ENCODE measurements at places on chromosomes 3 and 15. TPM values are rescaled to one million over a fixed set of nuclear protein-coding genes. Genes with fewer than 3 reads are reported as not detected.
A peak's percentile ranks its signal among the peaks of the same experiment; 100 is the strongest.

GRCh38 chr3:1532935-1533606 is 440.2 kb downstream of the CNTN6 start:
- no peak overlapping the region for H3K4me3 ChIP-seq
- DNase-seq: no peak
- H3K27ac ChIP-seq: no peak overlapping the region
- H3K27me3 ChIP-seq: no peaks in the 10 kb centered on the region
- no peaks in the 10 kb centered on the region for H3K4me1 ChIP-seq

DNA sequence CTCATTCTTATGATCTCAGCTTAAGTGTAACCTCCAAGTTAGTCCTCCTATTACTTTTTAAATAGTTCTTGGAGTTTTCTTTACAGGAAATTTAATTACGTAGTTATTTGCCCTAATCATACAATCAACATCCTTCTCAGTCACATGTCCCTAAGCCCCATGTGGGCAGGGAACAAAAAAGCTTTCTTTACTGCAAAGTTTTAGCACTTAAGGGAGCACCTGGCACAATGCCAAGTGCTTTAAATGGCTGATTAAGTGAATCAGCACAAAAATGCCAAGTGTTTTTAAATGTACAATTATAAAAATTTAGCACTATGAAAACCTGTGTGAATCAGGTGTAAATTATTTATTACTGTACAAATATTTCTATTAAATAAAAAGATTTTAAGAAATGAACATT is 445.3 kb downstream of the C3orf38 start:
- no peak overlapping the region for H3K27ac ChIP-seq
- H3K36me3 ChIP-seq: no peaks in the 10 kb centered on the region
- DNase-seq: no peak
- H3K4me3 ChIP-seq: no peak overlapping the region

DNA sequence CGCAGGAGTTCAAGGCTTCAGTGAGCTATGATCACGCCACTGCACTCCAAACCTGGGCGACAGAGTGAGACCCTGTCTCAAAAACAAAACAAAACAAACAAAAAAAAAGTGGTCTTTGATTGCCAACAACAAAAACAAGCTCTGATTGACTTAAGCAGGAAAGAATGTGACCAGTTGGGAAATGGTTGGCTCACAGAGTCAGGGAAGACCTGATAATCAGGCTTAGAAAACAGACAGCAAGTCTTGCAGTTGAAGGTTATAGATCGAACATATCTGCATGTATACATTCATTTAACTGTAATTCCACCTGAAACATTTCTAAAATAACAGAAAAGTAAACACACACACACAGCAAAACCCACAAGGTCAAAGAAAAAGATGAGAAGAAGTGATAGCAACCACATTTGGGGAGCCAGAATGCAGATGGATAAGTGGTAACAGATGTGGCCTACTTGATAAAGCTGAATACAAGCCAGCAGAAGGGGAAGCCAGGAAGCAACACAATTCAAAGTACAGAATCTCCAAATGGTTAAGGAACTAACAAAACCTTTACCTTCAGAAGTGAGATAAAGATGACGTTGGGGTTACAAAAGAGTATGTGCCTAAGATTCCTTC is 699.9 kb upstream of the ZNF385D start:
- H3K4me3 ChIP-seq: no peak overlapping the region
- no peaks in the 10 kb centered on the region for H3K36me3 ChIP-seq
- no peaks in the 10 kb centered on the region for H3K27me3 ChIP-seq
- no peak overlapping the region for H3K27ac ChIP-seq
- no peaks in the 10 kb centered on the region for H3K4me1 ChIP-seq

GRCh38 chr3:111998636-111999483 is at the start of gene TAGLN3:
Gene TAGLN3 (plus strand): TSS chr3:111998922. CDS start chr3:111999423, 501 bp downstream.
- no peak within 1 kb of the TSS for H3K27ac ChIP-seq
- H3K4me1 ChIP-seq: peaks cover 57% of the 10 kb centered on the region
- no peaks in the 10 kb centered on the region for H3K27me3 ChIP-seq
- H3K4me3 ChIP-seq: peak within 1 kb of the TSS; percentile 90
- no peak for DNase-seq

- peaks cover 48% of the 10 kb centered on the region for H3K4me1 ChIP-seq
- H3K4me3 ChIP-seq: peak overlapping the region; percentile 99
- peaks cover 10% of the 10 kb centered on the region for H3K36me3 ChIP-seq
- no peak for DNase-seq
- H3K27ac ChIP-seq: peak overlapping the region; percentile 95
Measured at GRCh38 chr15:42549741-42550392, 1.2 kb downstream of the HAUS2 start.

DNA sequence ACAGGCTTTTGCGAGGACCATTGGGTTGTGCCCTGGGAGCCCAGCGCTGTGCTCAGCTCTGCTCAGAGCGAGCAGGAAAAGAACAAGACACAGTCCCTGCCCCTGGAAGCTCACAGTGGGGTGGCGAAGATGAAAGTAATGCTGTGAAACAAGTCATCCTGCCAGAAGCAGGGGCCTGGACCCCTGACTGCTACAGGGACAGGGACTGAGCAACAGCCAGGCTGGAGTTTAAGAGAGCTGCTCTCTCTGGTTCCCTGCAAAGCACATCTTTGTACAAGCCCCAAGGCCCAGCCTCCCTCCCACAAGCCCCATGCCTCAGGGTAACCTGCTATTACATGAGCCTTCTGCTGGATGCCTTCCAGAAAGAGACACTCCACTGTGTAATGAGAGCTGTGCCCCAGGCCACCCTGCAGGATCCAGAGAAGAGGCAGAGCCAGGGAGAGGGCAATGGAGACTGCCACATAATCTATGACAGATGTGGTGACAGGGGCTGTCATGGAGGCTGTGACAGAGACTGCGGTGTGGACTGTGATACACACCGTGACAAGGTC is 7.1 kb upstream of the HCN4 start:
- H3K4me1 ChIP-seq: no peaks in the 10 kb centered on the region
- H3K27ac ChIP-seq: no peak overlapping the region
- peaks cover 24% of the 10 kb centered on the region for H3K27me3 ChIP-seq
- no peak overlapping the region for H3K4me3 ChIP-seq

- peak; percentile 67 for DNase-seq
- H3K4me3 ChIP-seq: no peak overlapping the region
- no peaks in the 10 kb centered on the region for H3K27me3 ChIP-seq
Measured at GRCh38 chr15:76799760-76800159, 105.4 kb downstream of the SCAPER start.

DNA sequence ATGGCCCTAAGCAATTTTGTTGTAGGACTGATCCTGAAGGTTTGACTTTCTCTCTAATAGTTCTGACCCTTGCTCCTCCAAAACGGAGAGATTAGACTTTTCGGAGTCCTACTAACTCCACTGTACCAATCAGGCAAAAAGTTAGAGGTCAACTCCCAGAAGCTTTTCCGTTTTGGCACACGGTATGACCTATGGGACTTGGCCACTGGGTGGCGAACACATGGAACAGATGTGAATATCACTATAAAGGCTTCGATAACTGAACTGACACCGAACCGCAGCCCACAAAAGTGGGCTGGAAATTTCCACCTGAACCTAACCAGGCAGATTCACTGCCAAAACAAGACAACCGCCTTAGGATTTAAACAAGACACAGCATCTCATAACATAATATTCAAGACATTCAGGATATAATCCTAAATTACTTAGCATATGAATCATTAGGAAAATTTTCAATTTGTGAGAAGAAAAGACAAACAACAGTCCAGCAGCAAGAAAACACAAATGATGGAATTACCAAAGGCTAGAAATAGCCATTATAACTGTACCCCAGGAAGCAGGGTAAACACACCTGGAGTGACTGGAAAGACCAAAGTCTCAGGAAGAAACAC is 12.2 kb upstream of the TM2D3 start:
- peaks cover 16% of the 10 kb centered on the region for H3K4me1 ChIP-seq
- H3K36me3 ChIP-seq: peaks cover 12% of the 10 kb centered on the region
- no peak overlapping the region for H3K4me3 ChIP-seq
- H3K27me3 ChIP-seq: no peaks in the 10 kb centered on the region
- no peak overlapping the region for H3K27ac ChIP-seq

GRCh38 chr3:152079980-152080379 is 188.7 kb upstream of the MBNL1 start:
- no peak overlapping the region for H3K4me3 ChIP-seq
- no peak for DNase-seq
- peaks cover 7% of the 10 kb centered on the region for H3K36me3 ChIP-seq
- no peak overlapping the region for H3K27ac ChIP-seq
- no peaks in the 10 kb centered on the region for H3K27me3 ChIP-seq
- peaks cover 12% of the 10 kb centered on the region for H3K4me1 ChIP-seq

DNA sequence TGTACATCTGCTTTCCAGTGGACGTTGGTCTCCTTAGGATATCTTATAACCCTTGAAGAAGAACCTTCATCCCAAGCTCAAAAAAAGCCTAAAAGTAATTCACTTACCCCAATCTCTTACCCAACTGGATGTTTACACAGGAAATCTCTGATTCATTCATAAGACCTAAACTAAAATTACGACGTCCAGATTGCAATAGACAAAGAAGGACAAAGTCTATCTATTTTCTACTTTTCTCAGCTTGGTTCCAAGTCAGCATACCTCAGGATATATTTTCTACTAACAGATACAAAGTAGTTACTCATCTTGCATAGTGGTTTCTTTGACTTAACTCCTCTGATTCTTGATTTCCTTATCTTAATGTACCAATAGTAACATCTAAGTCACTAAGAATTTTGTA is 669.9 kb downstream of the OTOL1 start:
- peaks cover 60% of the 10 kb centered on the region for H3K4me1 ChIP-seq
- H3K27me3 ChIP-seq: no peaks in the 10 kb centered on the region
- H3K36me3 ChIP-seq: peaks cover 4% of the 10 kb centered on the region
- no peak for DNase-seq
- peak overlapping the region; percentile 51 for H3K27ac ChIP-seq
- no peak overlapping the region for H3K4me3 ChIP-seq

DNA sequence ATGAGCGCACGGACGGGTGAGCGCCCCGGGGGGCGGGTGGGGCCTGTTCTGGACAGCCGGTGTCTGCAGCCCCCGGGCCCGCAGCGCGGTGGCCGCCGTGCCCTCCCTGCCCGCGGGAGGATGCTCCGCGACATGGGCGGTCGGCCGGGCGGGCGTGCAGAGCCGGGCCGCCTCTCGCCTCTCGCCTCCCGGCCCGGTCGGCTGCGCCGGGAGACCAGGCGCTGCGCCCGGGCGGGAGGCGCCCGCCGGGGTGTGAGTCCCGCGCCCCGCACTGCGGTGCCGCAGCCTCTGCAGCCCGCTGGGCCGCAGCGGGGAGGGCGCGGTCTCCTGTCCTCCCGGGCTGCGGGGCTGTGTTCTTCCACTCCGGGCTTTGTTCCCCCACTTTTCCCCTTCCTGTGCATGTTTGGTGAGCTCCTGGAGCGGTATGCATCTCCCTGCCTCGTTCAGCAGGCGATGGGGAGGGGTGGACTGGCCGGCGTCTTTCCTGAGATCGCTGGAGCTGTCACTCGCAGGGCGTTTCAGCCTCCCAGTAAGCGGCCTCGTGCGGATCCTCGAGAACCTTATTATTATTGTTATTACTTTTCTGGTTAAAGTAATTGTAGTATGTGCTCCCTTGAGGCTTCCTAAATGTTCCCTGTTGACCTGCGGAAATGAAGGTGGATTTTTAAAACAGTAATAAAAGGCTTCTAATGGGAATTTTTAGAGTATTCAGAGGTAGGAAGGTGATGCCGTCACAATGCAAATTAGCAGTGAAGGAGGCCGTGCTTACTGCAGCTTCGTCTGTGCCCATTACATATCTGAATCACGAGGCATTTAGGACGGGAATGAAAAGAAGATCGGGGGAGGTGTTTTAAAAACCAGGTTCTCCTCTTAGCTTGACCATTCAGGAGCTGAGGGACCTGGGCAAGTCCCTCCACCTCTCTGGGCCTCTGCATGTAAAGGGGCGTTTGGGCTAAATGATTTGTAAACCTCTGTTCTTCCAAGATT is 593 bp downstream of the TMOD2 start:
- H3K27me3 ChIP-seq: peaks cover 18% of the 10 kb centered on the region
- peaks cover 19% of the 10 kb centered on the region for H3K4me1 ChIP-seq

GRCh38 chr15:74725845-74726773 is 781 bp upstream of the CYP1A1 start:
- peak overlapping the region; percentile 64 for H3K4me3 ChIP-seq
- DNase-seq: no peak
- H3K27ac ChIP-seq: no peak overlapping the region
- peaks cover 69% of the 10 kb centered on the region for H3K27me3 ChIP-seq

DNA sequence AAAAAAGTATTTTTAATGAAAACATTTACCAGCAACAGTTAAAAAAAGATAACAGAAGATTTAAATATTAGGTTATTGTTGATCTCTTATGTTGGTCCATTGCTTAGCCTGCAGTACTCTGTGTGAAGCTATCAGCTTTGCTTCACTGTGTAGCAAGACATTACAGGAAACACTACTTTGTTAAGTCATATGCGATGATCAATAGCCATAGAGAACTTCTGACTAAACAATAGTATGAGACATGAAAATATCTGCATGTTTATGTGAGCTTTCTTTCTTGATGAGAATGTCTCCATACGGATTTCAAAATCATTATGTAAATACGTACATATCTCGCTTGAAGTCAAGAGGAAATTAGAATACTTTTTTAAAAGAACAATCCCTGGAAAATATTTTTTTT is 27.0 kb upstream of the CAPN3 start:
- peak; percentile 36 for DNase-seq
- H3K4me3 ChIP-seq: peak overlapping the region; percentile 52
- H3K4me1 ChIP-seq: peaks cover 24% of the 10 kb centered on the region
- no peaks in the 10 kb centered on the region for H3K27me3 ChIP-seq
- H3K27ac ChIP-seq: peak overlapping the region; percentile 69
- peaks cover 29% of the 10 kb centered on the region for H3K36me3 ChIP-seq

DNA sequence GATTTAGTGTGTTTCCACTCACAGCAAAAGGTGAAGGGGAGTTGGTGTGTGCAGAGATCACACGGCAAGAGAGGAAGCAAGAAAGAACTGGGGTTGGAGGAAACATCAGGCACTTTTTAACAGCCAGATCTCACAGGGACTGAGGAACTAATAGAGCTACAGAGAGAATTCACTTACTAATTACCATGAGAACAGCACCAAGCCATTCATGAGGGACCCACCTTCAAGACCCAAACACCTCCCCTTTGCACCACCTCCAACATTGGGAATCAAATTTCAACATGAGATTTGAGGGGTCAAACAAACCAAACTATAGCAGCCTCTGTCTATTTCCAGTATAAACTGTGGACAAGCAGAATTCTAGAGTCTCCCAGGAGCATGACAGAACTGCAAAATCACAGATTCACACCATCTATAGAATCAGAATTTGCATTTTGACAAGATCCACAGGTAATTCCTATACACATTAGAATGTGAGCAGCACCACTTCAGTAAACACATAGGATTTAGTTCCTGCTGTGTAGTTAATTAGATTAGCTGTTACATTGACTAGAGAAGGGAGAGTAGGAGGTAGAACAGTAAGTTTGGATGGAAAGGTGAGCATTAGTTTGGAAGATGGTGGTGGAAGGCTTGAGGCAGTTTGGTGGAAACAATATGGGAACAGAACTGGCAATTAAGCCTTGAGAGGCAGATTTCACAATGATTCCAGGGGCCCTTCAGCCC is 311.7 kb downstream of the NSUN3 start:
- H3K36me3 ChIP-seq: no peaks in the 10 kb centered on the region
- H3K4me3 ChIP-seq: no peak overlapping the region
- no peaks in the 10 kb centered on the region for H3K4me1 ChIP-seq
- no peaks in the 10 kb centered on the region for H3K27me3 ChIP-seq

Gene GOLGA6L24
- total RNA-seq: not detected

Gene GOLGA8N
- total RNA-seq: 1.4 TPM

Gene STRC
- total RNA-seq: not detected

Gene RTP1
- total RNA-seq: not detected

Gene EHD4
- total RNA-seq: 17.7 TPM

Gene SLC2A2
- total RNA-seq: not detected

Gene CHRNA5
- total RNA-seq: 1.4 TPM

Gene STAB1
- total RNA-seq: not detected

Gene SORD
- 17.0 TPM for total RNA-seq

Gene XIRP1
- not detected for total RNA-seq

Gene TP63
- total RNA-seq: not detected

Gene ATP13A5
- total RNA-seq: not detected

Gene ABHD6
- 7.2 TPM for total RNA-seq

All from HFFc6 (cell line).